CD14-positive monocyte (primary cell): ENCODE measurements at places on chromosomes 5 and 9. TPM values are rescaled to one million over a fixed set of nuclear protein-coding genes. Genes with fewer than 3 reads are reported as not detected.

- DNase-seq, result no peak
Observed at GRCh38 chr9:134165357-134166315, 1.3 kb upstream of the RNU6ATAC start.

GRCh38 chr5:151678713-151679112 lies 8.0 kb downstream of the SPARC start:
- DNase-seq, result no peak

DNA sequence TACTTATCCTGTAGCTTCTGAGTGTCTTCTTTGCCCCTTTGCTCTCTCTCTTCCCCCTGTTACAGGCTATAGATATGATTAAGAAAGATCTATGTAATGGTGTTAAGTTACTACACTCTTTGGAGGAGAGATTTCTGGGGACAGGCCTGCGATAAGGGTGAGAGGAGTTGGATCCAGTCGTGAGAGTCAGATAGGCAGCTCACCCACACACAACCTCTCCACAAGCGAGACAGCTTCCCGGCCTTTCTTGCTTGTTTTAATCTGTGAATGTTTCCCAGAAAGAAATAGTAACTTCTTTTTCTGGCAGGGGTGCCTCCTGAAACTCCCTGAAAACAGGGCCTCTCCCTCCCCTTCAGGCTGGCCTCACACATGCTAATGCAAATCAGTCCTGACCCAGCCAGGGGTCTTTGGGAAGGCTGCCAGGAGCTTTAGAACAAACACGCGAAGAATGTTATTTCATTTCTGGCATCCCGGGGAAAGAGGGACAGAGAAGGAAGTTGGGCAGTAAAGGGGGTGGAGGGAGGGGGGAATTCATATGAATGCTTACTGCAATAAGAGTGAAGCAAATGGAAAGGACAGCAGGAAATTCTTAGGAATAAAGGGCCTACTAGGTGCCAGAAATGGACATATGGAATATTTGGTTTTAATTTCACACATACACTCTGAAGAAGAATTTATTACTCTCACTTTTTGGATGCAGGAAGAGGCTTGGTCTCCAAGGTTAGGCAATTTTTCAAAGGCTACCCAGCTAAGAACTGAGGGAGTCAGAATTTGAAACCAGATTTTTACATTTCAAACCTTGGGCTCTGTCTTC lies 215.8 kb upstream of the TRIM32 start:
- DNase-seq, result no peak

- no peak for DNase-seq
Observed at GRCh38 chr9:1156794-1157550, 106.8 kb downstream of the DMRT2 start.

PFN3 gene
- polyA plus RNA-seq, result not detected in 2 replicates

DCAF10 gene
- polyA plus RNA-seq, result 17.2 TPM
